ENCODE measurements at places on chromosomes 16 and 17.

DNA sequence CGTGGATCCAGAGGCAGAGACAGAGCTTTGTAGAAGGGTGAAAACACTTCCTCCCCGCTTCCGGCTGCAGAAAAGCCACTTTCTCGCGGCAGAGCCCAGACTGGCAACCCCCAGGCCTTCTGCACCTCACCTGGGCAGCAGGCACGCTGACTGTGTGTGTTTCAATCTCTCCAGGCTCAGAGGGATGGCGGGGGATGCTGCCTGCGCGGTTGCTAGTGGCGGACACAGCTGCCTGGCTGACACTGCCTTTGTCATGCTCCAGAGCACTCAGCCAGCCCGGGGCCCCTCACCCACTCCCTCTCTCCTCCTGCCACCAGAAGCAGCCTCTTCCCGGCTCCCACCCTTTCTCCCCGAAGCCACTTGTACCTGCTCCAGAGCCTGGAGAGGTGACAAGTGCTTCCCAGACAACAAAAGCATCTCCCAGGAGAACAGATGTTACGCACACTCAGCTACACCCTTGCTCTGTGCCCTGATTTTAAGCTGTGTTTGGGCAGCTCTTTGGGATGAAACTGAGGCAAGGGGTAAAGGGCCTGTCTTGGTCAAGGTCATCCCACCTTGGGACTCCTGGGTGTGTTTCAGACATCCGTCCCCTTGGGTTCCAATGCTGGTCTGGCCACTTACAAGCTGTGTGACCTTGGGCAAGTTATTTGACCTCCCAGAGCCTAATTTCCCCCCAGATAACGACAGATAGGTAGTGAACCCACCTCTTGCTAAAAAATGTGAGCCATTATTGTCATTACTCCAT is 9.2 kb upstream of the GLIS2 start:
- DNase-seq, result peak; percentile 58

DNA sequence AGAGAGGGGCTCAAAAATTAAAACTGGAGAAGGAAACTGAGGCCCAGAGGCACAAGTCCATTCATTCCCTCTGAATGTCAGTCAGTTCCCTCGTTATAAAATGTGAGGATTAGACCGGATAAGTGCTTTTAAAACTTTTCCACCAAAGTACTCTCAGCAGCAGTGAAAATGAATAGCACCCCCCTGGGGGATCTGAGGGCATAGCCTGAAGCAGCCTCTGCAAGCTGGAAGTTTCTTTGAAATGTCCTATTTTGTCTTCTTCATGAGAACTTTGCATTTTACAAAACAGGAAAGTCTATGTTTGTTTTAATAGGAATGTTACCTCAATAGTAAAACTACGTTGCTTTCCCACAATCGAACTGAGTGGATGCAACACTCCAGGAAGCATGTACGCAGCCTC is 273.0 kb downstream of the CEP112 start:
- DNase-seq, result no peak

GRCh38 chr17:40559564-40559916 is 5.7 kb downstream of the CCR7 start:
- no peak for DNase-seq

DNA sequence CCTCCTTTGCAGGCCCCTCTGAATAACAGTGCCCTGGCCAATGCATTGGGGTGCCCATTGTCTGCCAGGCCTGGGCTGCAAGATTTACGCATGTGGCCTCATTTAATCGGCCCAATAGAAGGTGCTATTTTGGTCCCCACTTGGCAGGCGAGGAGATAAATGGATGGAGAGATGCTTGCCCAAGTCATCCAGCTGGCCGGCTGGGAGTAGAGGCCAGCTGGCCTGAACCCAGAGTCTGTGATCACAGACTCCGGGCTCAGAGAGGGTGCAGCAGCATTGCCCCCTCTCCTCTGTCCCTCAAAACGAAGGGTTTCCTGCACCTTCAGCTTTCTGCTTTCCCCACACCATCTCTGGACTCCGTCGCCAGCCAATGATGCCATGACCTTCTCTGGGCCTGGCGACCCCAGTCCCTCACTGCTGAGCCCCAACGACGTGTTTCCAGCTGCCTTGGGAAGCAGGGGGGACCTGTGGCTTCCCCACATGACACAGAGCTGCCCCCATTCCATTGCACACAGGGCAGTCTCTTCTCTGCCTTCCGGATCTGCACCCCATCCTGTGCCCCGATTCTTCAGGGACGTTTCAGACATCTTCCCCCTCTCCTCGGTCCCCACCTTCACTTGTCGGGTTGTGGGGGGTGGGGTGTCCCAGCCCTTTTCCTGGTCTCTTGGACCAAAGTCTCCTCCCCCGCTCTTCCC is 3.5 kb upstream of the ADGRG1 start:
- no peak for DNase-seq

DNA sequence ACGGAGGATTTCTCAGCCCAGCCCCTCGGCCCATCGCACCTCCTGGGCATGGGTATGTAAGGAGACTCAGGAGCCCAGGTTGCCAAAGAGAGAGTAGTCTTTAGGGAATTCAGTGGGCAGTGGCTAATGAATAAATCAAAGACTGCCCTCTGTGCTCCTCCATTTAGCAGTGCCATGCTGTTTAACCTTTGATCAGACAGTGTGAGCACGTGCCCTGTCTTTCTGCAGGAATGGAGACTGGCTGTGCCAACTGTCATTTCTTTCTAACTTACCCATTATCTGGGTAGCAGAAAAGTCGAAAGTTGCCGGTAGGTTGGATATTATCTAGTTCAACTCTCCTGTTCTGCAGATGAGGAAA is 62.4 kb downstream of the CDRT4 start:
- no peak for DNase-seq

DNA sequence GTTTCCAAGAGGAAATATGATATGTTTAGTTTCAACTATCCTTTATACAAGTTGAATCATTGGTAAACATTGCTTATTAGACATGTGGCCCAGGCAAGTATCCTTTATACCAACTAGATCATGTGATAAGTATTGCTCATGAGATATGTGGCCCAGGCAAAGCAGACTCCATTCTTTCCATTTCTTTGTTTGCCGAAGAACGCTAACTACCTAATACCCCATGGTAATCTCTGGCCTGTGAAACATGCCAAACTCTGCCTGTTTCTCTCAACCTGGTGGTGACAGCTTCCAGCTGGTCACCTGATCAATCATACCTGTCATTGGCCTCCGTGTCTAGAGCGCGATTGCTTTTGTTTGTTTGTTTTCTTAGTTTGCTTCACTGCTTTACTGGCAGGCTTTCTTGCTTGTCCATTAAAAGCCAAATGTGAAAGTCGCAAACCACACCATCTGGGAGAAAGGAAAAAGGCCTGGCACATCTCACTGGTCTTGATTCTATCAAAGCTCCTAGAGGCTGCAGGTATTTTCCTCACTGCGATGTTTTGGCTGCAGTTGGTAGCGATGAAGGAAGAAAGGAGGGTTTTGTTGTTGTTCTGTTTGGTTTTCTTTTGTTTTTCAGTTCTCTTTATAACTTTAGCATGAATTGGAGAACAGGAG is 686.2 kb downstream of the KCNJ2 start:
- DNase-seq, result no peak

DNA sequence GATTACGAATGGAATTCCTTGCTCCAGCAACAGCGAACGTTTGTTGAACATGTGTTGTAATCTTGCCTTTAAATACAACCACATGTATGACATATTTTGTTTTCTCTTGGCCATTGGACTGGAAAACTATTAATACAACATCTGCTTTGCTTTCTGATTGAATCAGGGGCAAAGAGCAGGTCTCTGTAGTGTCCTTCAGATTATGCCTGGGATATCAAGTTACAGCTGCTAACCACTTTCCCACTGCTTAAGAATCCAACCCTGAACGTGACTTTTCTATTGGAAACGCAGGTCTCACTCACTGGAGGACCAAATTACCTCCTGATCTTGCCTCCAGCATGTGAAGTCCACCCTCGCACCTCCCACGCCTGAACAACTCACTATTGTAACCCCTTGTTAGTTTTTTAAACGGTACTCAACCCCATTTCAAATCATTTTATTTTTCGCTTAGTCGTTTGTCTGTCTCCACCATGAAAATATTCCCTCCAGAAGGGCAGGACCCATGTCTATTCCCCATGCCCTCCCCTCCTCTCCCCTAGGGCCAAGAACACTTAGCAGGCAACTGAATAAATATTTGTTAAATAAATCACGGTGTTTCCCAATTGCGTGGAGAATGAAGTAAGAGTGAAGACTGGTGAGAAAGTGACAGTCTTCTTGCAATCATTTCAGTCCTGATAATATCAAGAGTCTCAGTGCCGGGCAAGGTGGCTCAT is 57.4 kb upstream of the MRTFB start:
- no peak for DNase-seq

Measured in activated T-cell treated with anti-CD3 and anti-CD28 coated beads, Interleukin-2, amount 50 U/mL, for 24 hours (primary cell).